Left cardiac atrium (tissue), 4 donors: ENCODE measurements at places on chromosomes 1 and 21.

- no peak for DNase-seq
Observed at GRCh38 chr1:24830680-24831272, 85.5 kb downstream of the CLIC4 start.

DNA sequence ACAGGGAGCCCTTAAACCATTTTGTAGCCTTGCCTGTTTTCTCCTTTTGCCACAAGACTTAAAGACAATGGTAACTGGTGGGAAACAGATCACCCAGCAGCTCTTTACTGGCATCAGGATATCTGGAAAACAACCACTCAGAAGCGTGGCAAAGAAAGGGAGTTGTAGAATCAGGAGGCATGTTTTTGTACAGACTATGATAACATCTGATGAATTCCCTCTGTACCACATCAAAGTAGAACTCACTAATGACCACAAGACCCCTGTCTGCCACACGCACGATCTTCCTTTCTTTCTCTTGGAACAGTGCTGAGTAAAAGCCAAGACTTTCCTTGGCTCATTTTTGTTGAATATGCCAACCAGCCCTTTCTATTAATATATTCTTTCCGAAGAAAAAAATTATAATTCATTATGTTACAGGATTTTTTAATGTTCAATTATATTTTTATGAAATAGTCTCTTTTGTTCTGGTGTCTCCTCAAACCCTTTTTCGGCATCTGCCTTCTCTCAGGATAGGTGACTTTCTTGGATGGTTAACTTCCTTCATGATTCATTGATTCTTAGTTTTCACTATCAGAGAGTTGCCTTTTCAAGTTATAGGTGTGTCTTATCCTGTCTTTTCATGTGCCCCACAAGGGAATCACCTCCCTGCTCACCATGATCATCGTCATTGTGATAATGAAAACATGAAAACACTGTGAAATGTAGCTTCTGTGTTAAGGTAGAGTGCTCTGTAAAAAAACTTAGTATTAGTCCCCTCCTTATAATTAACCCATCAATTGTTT, 7.9 kb upstream of the PHGDH start:
- no peak for DNase-seq

DNA sequence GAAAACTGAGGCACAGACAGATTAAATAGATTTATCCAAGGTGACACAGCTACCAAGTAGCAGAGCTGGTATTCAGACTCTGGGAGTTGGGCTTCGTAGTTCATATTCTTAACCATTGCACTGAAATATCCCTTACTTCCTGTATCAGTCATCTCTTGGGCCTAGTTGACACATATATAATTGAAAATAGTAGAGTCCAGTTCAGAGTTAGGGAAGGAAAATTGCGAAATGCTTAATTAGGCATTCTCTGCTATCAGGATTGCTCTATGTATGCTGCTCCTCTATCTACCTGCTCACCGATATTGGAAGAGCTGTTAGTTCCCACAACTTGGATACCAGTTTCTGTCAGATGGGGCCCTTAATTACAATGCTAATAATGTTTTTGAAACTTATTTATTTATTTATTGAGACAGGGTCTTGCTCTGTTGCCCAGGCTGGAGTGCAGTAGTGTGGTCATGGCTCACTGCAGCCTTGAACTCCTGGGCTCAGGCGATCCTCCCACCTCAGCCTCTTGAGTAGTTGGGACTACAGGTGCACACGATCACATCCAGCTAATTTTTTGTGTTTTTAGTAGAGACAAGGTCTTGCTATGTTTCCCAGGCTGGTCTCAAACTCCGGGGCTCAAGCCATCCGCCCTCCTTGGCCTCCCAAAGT, 8.2 kb downstream of the RCOR3 start:
- no peak for DNase-seq

DNA sequence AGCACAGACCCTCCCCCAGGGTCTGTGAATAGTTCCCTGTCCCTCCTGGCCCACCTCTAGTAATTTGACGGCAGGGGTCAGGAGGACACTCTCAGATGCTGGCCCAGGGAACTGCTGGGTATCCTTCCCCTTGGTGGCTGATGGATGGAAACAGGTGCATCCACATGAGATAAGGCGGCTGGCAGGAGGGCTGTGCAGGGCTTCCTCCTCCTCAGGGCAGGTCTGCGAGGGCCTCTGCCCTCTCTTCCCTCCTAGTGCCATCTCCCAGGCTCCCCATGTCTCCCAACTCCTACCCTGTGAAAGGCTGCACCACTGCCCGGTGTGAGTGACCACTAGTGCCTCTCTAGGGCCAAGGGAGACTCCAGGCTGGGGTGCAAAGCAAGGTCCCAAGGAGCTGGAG, 123.9 kb downstream of the GLIS1 start:
- no peak for DNase-seq

- no peak for DNase-seq
Observed at GRCh38 chr1:189150624-189151023, 1327.0 kb downstream of the BRINP3 start.
